Neural progenitor cell (in vitro differentiated cells): ENCODE measurements at places on chromosomes 11 and 22. TPM values are rescaled to one million over a fixed set of nuclear protein-coding genes. Genes with fewer than 3 reads are reported as not detected.

DNA sequence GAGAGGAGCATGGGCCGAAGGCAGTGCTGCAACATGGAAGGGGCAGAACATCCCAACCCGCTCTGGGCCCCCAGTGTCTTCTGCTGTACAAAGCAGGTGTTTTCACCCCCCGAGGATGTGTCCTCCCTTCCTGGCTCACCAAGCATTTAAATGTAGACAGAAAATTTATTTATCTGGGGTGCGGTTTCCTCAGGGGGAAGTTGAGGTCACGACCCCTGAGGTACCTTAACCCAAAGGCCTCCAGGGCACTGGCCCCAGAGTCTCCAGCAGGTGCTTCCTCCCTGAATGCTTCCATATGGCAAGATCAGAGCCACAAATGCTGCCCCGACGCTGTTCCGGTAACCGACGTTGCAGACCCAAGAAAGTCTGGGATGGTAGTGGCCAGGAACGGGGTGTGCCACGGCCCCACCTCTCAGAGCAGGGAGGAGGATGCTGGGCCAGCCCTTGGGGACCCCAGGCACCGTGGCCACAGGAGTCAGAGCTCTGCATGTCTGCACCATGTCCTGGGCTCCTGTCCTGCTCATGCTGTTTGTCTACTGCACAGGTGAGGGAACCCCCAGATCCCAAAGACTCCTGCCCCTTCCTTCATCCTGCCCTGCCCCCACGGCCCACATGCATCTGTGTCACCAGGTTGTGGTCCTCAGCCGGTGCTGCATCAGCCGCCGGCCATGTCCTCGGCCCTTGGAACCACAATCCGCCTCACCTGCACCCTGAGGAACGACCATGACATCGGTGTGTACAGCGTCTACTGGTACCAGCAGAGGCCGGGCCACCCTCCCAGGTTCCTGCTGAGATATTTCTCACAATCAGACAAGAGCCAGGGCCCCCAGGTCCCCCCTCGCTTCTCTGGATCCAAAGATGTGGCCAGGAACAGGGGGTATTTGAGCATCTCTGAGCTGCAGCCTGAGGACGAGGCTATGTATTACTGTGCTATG is at the start of gene VPREB1:
TSS of gene VPREB1 (plus strand) at position 471 of the 935 bp plus-strand sequence. CDS start at position 499, 28 bp downstream.
- no peak for DNase-seq
- no peak within 1 kb of the TSS for H3K4me3 ChIP-seq
- H3K27ac ChIP-seq = no peak within 1 kb of the TSS
- H3K27me3 ChIP-seq = peaks cover 100% of the 10 kb centered on the region
- no peaks in the 10 kb centered on the region for H3K36me3 ChIP-seq
- no peaks in the 10 kb centered on the region for H3K4me1 ChIP-seq

GRCh38 chr22:44353041-44353440 is 40.3 kb upstream of the SHISAL1 start:
- H3K4me1 ChIP-seq = peaks cover 27% of the 10 kb centered on the region
- H3K36me3 ChIP-seq = no peaks in the 10 kb centered on the region
- no peaks in the 10 kb centered on the region for H3K27me3 ChIP-seq

GRCh38 chr11:79547256-79547655 is 106.4 kb upstream of the TENM4 start:
- DNase-seq = no peak
- H3K4me3 ChIP-seq = no peak overlapping the region
- H3K27me3 ChIP-seq = no peaks in the 10 kb centered on the region
- no peak overlapping the region for H3K27ac ChIP-seq
- H3K36me3 ChIP-seq = no peaks in the 10 kb centered on the region

Gene RASSF10
- total RNA-seq = 2.9 and 3.1 TPM in 2 replicates

DNA sequence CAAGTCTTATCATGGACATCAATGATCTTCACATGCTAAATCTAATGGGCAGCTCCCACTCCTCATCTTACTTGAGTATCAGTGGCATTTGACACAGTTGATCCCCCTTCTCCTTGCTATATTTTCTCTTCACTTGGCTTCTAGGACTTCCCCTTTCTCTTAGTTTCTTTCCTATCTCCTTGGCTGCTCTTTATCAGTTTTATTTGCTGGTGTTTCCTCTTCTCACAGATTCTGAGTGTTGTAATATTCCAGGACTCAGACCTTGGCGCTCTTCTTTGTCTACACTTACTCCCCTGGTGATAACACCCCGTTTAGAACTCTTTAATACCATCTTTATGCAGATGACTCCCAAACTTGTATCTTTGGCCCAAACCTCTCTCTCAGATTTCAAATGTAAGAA is 33.9 kb upstream of the RASSF10 start:
- peaks cover 4% of the 10 kb centered on the region for H3K4me1 ChIP-seq
- no peak overlapping the region for H3K4me3 ChIP-seq
- no peak for DNase-seq
- no peaks in the 10 kb centered on the region for H3K27me3 ChIP-seq
- H3K27ac ChIP-seq = no peak overlapping the region

DNA sequence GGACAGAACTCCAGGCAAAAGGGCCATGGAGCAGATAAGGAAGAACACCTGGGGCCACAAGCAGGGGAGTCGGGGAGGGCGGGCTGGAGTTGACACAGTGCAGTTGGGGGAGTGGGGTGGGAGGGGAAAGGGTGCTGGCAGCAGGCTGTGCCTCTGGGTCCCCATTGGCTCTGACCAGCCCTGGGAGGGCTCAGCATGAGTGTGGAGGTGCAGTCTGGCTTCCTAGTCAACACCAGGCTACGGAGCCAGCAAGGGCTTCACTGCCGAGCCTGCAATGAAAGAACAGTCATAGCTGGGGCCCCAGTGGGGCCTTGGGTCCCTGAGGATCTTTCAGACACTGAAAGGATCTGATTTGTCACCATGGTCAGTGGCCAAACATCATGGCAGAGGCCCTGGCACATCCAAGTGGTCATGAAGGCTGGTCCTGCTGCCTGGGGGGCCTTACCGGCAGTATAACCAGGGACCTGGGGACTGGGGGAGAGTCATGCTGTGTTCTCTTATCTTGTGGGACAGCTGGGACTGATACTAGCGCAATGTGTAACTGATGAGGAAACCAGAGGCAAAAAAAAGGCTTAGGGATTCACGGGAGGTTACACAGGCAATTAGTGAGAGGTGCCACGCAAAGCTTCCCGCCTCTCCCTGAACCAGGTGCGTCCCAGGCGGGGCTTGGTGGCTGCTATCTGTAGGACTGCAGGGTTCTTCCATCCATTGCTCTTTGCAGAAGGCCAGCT is 11.6 kb downstream of the SLC37A2 start:
- H3K4me1 ChIP-seq = peaks cover 7% of the 10 kb centered on the region
- H3K36me3 ChIP-seq = no peaks in the 10 kb centered on the region

- no peak overlapping the region for H3K27ac ChIP-seq
- no peaks in the 10 kb centered on the region for H3K27me3 ChIP-seq
- peaks cover 11% of the 10 kb centered on the region for H3K36me3 ChIP-seq
- DNase-seq = no peak
- no peaks in the 10 kb centered on the region for H3K4me1 ChIP-seq
Measured at GRCh38 chr11:95831198-95831883, 41.0 kb downstream of the CEP57 start.

Gene TMEM9B
- total RNA-seq = 16.0 and 17.6 TPM in 2 replicates

DNA sequence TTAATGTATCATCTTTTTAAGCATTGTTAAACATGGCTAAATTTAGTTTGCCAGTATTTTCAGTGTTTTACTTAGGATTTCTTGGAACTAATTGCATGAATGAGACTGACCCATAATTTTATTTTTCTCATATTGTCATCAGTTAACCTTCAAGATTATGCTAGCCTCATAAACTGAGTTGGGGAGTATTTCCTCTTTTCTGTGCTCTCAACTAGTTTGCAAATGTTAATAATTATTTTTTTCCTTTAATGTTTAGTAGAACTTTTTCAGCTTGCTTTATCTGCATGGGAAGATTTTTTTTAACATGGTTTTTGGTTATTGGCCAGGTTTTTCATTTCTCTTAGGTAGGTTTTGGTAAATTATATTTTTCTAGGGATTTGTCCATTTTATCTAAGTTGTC is 235.4 kb upstream of the SESN3 start:
- no peaks in the 10 kb centered on the region for H3K27me3 ChIP-seq
- H3K27ac ChIP-seq = no peak overlapping the region
- no peaks in the 10 kb centered on the region for H3K36me3 ChIP-seq
- no peak for DNase-seq
- H3K4me1 ChIP-seq = no peaks in the 10 kb centered on the region
- no peak overlapping the region for H3K4me3 ChIP-seq

- H3K4me1 ChIP-seq = peaks cover 28% of the 10 kb centered on the region
- no peak overlapping the region for H3K4me3 ChIP-seq
- H3K27me3 ChIP-seq = no peaks in the 10 kb centered on the region
- no peak overlapping the region for H3K27ac ChIP-seq
- no peak for DNase-seq
- H3K36me3 ChIP-seq = no peaks in the 10 kb centered on the region
Measured at GRCh38 chr11:7167976-7168740, 79.4 kb downstream of the RBMXL2 start.
